EL (cell line): ENCODE measurements at places on chromosomes 3 and 15.

DNA sequence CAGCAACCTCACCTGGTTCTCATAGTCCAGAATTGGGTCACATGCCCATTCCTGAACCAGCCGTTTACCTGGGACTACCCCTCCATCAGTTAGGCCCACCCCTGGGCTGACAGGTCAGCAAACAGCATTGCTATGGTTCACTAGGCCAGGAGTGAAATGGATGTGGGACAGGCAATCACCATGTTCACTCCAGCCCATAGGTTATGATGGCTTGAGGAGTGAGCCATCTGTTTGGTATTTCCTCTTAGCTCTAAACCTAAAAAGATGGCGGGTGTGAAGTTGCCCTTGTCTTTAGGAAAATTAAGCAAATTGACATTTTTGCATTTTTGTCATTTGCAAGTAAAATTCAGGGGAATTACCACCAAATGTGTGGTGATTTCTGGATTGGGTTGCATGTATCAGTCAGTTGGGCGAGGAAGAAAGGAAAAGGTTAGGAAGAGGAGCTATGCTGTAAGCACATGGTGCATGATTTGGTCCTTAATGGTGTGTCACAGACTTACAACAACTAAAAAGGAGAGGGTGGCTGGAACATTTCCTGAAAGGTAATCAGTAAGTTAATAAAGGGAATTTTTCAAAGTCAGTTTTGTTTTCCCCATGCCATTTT lies 17.2 kb downstream of the NXPE3 start:
- peak; percentile 24 for DNase-seq

GRCh38 chr3:182083112-182083511 lies 371.4 kb downstream of the SOX2 start:
- DNase-seq, result no peak

DNA sequence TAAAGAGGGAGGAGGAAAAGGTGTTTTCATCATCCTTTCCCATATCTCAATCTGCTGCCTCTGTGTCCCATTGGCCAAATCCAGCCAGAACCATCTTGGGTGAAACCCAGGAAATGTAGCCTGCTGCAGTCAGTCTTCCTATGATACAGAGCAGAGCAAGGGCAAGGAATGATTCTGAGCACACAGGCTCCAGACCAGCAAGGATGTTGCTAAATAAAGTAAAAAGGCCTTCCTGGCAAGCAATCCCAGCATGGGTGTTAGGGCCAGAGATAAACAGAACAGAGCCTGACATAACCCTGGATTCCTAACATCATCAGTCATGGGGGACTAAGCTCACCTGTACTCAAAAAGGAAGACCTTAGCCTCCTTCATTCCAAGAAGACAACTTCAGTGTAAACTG lies 90.7 kb upstream of the AGTR1 start:
- no peak for DNase-seq

GRCh38 chr15:62297933-62298332 lies 132.8 kb upstream of the C2CD4B start:
- DNase-seq, result no peak

DNA sequence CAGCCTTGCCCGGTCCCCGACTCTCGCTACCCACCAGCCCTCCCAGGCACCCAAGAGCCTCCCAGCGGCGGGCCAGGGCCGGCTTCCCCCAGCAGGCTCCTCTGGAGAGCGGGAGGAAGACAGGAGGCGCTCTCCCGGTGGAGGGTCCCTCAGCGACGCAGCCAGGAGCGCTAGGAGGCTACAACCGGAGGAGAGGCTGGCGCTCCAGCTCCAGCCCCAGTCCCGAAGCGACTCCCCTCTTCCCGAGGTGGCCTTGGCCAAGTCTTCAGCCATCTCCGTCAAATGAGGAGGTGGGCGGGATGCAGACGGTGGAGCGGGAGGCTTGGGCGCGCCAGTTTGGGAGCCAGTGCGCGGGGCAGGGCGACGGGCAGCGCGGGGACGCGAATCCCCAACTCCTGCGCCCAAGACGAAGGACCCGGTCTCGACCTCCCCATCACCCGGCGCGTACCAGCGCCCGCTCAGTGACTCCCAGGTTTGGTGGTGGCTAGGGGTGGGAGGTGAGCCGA lies 722 bp downstream of the CHRNA3 start:
- DNase-seq, result no peak

GRCh38 chr15:65828585-65828984 lies 36.5 kb upstream of the DENND4A start:
- no peak for DNase-seq

DNA sequence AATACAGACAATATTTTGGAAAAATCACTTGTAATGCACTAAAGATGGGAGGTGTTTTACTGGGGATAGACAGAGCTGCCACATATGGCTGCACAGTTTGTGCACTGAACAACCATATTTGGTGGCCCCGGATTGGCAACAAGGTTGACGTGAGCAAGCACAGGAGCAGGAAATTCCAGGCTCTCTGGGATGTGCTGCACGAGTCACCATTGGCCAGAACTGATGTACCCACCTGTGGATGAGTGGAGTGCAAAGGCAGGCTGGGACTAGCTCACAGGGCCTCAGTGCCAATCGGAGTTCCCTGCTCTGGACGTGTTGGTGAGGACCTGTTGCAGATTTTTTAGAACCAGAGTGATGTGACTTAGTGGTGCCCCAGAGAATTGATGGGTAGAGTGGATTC lies 42.0 kb upstream of the SCAANT1 start:
- peak; percentile 43 for DNase-seq

GRCh38 chr15:93126599-93126998 lies 37.6 kb upstream of the RGMA start:
- DNase-seq, result no peak

DNA sequence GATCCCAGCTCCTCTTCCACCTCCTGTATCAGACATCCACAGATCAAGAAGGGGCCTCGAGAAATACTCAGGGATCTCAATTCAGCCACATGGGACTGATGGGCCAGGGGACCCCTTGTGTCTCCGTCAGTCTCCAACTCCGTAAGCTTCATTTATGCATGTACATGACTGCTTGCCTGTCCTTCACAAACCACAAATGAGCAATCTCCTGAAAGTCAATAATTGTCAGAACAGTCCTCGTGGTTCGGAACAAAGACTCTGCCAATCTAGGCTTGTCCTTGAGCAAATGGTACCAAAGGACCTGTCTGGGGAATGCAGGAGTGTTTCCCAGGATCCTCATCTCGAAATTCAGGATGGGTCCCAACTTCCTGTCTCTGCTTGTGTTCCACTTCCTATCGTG lies 20.8 kb downstream of the SLC12A8 start:
- no peak for DNase-seq

DNA sequence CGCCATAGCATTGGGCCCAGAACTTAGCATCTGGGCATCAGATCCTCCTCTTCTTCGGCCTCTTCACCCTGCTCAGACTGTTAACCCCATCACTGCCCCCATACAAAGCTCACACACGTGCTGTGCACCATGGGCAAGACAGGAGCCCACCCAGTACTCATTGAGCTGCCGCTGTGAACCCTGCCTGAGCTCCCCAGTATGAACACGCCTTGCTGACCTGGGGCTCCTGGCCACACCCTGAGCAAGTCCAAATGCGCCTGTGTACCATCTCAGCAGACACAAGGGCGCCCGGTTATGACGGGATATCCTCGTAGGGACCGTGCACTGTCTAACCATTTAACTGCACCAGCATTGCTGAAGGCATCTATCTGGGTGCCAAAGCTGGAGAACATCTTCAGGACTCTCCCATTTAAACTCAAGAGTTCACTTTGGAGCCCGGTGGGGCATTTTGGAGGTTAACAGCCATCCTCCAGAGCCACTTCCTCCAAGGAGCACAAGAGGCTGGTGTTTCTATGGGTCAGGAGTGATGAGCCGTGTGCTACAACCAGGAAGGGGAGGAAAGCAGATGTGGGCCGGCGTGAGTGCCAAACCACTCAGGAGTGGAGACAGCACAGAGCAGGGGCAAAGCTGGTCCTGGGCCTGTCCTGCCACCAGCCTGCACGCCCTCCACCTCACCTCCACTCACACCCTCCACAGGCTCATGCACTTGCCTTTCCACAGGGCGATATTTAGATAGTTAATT lies 12.1 kb downstream of the PRR23E start:
- no peak for DNase-seq

DNA sequence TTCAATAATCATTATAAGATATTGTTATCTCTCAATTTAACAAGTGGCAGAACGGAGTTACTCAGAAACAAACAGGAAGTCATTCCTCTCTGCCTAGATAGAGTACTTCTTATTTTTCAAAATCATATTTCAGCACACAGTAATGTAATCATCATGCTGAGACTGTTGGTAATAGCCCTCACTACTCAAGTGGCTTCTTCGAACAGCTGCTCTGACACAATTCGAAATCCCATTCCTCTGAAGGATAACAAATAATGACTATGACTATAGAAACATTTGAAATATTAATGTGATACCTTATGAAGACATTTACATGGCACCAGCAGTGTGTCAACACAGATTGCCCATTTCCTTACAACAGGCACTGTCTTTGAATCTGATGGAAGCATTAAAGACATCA lies 1249.8 kb downstream of the NSUN3 start:
- DNase-seq, result no peak

- no peak for DNase-seq
These were observed 62.8 kb downstream of the XXYLT1 start for GRCh38 chr3:195208183-195208582.

GRCh38 chr15:61336026-61336638 lies 107.0 kb upstream of the RORA start:
- no peak for DNase-seq
